ENCODE measurements at places on chromosomes 2 and 18.

DNA sequence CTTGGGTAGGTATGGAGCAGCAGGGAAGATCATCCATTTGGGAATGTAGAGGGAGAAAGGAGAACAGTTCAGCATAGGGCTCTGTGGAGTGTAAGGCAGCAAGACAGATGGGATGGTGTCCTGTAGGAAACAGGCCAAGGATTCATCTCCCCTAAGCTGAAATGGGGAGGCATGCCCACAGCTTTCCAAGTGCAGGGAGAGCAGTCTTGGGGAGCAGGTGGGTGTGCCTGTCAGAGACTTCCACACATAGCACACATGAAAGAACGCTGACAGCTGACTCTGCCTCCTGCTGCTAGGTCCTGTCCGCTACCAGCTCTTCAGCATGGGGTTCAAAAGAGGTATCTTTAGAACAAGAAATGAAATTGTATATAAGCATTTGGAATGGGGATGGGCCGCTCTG lies 9.0 kb downstream of the SETBP1 start:
- no peak for DNase-seq

GRCh38 chr2:190584980-190585661 lies 50.6 kb upstream of the NEMP2 start:
- DNase-seq: no peak

DNA sequence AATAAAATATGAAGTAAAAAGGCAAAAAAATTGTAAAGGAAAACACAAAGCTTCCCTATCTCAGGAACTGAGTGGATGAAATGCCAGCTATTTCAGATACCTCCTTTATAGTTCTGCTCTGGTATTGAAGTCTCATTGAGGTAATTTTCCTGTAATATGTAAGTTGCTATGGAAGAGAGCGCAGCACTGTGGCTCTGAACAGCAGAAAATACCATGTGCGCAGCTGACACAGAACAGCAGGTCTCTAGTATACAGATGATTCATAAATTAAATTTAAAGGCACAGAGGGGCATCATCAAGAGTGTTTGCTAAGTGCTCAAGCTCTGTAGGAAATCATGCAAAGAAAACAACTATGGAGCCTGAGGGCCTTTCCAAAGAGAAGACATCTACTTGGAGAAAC lies 315.3 kb upstream of the CDH7 start:
- DNase-seq: no peak

DNA sequence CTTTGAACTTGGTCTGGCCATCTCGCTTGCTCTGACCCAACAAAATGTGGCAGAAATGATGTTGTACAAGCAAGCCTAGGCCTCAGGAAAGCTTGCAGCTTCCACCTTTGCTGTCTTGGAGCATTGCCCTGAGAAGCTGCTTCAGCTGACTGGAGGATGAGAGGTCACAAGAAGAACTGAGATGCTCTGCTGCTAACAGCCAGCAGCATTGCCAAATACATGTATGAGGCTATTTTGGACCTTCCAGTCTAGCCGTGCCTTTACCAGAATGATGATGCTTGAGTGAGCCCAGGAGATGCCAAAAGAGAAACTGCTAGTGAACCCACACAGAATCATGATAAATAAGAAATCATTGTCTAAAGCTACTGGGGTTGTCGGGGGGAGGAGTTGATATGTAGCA lies 13.2 kb upstream of the ITGAV start:
- DNase-seq: no peak

- DNase-seq: no peak
Measured at GRCh38 chr2:168157926-168158325, 89.5 kb downstream of the STK39 start.

DNA sequence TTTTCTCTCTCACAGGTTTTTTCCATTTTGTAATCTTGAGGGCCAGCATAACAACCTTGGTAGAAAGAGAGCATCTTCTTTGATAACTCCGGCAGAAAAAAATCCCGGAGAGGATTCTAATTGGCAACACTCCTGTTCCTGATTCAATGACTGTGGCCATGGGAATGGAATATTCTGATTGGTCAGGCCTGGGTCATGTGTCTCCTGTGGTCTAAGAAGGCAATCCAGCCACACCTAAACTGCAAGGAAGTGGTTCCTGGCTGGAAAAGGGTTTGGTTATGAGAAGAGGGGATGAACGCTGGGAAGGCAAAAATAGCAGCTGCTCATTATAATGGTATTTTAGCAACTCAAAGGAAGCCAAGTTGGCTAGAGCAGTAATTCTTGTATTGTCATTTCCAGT lies 24.8 kb upstream of the ZNF638 start:
- DNase-seq: no peak

GRCh38 chr2:45004562-45005191 lies 4.6 kb downstream of the SIX2 start:
- no peak for DNase-seq

DNA sequence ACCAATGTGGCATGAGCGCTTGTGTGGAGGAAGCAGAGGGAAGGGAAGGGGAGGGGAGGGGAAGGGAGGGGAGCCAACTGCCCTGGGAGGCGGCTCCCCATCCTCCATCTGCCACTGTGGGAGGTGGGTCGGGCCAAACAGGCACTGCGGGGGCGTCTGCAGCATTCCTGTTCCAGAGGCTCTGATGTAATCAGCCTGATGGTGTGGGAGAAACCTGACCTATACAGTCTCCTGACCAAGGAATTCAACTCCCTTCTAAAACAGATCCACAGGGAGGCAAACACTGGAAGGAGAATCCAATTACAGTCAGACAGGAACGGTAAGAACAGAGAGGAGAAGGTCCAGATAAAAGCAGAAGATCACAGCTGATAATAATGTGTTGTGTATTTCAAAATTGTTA lies 88.8 kb downstream of the CD8B2 start:
- no peak for DNase-seq

GRCh38 chr2:116510117-116510671 lies 1304.3 kb upstream of the DDX18 start:
- no peak for DNase-seq

GRCh38 chr2:163255086-163255485 lies 416.5 kb upstream of the KCNH7 start:
- no peak for DNase-seq

GRCh38 chr2:236720974-236721540 lies 151.4 kb downstream of the ACKR3 start:
- peak; percentile 94 for DNase-seq

- no peak for DNase-seq
Measured at GRCh38 chr18:69233465-69234054, 167.1 kb upstream of the DOK6 start.

- no peak for DNase-seq
Measured at GRCh38 chr2:128416109-128416785, 97.6 kb upstream of the HS6ST1 start.

- DNase-seq: peak; percentile 48
Measured at GRCh38 chr18:74963820-74964446, 245.0 kb downstream of the PTGR3 start.

DNA sequence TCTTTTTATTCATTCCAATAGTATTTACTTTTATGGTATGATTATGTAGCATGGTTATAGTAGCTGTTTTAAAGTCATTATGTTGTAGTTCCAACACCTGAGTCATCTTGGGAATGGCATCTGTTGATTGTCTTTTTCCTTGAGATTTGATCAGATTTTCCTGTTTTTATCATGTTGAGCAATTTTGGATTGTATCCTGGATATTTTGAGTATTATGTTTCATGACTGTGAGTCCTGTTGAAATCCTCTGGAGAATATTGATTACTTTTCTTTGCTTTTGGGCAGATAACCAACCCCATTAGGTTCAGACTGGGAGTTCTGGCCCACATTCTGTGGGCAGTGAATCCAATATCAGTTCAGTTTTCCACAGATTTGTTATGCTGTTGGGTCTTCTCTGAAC lies 163.2 kb upstream of the SPRED2 start:
- no peak for DNase-seq

Data from DMS79 (cell line).